ENCODE measurements at places on chromosomes 1 and 21.

DNA sequence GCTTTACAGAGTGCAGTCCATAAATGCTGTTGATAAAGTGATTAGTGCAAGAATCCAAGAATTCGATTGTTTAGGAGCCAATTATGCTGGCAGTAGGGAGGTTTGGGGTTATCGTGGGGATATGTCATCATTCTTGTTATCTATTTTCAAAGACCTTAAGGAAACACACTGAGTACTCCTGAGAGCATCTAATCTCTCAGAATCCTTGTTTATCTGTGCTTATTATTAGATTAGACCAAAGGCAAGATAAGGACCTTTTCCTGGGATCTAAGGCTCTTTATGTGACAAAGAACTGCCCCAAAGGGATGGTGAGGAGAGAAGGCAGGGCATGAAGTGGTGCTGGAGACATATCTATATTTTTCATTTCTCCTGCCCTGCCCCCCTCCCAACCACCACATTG is 139.1 kb downstream of the TSEN15 start:
- no peak for DNase-seq

DNA sequence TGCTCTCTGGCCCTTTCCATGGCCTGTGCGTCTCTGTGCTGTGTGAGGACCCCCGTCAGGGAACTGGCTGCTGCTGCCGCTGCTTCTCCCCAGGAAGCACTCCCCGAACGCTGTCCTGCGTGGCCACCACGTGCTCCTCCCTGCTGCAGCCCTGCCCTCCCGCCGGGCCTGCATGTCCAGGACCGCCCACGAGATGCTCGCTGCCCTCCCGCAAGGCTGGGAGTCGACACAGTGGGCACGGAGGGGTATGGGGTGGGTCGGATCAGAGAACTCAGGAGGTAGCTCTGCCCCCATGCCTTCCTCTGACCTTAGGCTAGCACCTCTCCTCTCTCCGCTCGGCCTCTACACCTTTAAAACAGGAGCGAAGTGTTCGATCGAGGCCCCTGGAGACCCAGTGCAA is 171.9 kb upstream of the AJAP1 start:
- no peak for DNase-seq

- no peak for DNase-seq
These were observed 20.0 kb upstream of the TSNAX start for GRCh38 chr1:231508497-231508896.

DNA sequence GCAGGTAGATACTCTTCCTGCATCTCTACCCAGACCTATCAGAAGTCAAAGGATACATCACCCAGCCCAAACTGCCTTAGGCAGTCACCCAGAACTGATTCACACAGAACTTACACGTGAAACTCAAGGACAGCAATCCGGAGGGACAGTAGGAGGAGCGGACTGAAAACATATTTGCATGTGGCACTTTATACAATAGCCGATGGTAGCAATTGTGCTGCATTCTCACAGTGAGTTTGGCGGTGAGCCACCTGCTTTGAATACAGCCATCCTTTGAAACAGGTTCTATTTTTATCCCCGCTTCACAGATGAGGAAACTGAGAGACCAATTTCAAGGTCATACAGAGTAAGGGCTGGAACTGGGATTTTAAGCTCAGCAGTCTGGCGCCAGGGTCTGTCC is 69.5 kb downstream of the EDEM3 start:
- no peak for DNase-seq

GRCh38 chr1:198794498-198794897 is 155.7 kb downstream of the PTPRC start:
- no peak for DNase-seq

- DNase-seq: no peak
These were observed 49.5 kb downstream of the EPS15 start for GRCh38 chr1:51469518-51469917.

DNA sequence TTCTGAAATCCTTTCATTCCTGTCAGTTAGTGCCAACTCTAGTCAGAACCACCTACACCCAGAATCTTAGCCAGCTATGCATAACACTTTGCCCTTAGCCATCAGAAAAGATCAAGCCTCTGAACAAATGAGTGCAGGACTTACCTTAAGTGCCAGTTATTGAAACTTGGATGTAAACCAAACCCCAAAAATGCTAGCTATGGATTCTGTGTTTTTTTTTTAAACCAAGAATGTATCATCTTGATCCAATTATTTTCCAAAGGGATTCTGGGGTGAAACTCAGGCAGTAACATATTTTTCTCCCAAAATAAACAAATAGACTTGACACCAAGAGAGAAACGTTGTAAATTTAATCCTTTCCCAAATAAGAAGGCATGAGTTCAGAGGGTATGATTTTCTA is 538.6 kb upstream of the ADAMTS5 start:
- DNase-seq: no peak

GRCh38 chr1:146039844-146040194 is 18.3 kb upstream of the HJV start:
- DNase-seq: no peak

DNA sequence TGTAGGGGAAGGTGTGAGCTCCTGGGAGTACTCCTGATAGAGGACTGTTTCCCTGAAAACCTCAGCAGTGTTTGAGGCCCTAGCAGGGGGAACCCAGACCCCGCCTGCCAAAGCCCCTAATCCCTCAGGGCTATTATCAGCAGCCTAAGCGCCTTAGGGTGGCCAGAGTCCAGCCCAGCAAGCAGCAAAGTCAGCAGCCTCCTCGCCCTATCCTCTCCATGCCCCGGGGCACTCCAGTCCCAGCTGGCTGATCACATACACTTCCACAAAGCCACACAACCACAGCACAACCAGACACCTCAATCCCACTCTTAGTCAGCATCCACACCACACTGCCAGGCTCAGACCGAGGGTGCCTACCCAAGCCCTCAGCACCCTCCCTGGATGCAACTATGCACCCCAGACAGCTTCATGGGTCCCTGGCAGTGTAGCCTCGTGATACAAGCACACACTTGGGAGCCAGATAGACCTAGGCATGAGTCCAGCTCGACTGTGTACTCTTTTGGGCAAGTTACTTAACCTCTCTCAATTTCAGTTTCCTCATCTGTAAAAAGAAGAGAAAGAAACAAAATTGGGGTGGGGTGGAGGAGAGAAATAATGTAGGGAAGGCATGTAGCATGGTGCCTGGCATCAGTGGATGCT is 7.1 kb downstream of the IGSF9 start:
- no peak for DNase-seq

DNA sequence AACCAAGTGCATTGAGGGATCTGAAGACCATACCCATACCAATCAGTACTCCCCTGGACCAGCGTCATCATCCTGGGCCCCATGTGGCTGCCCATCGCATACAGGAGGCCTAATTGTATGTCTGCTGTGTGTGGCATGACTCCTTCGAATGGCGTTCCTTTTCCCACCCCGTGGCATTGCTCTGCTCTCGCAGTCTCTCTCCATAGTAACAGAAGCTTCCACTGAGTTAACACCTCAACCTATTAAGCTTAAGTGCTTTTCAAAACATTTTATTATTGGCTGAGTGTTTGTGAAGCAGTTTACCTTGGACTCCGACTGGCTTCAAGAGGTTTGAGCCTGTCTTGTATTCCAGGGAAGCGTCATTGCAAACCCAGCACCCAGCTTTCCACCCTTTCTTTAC is 187.1 kb upstream of the LMO4 start:
- DNase-seq: no peak

DNA sequence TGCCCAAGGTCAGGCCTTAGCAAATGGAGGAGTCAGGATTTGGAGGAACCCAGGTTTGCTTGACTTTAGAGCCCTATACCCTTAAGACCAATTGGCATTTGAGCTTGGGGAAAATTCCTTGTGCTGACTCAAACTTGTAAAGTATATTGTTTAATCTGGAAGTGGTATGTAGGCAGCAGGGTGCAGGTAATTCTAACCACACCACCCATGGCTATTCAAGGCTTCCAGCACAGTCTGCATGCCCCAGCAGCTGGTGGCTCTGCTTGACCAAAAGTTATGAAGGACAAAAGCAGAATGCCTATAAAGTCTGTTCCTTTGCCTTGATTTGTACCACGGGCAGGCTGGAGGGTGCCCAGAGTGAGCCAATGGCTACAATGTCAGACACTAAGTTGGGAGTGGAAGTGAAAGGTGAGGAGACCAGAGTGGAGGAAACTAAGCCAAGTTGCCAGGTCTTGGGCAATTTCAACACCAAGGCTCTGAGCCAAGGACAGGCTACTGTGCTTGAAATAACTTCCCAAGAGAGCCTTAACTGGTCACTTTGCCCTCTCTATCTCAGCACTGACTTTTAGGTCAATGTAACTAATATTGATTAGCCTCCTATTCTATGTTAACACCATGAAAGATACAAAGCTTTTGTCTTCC is 4.7 kb upstream of the G0S2 start:
- no peak for DNase-seq

GRCh38 chr1:41633764-41634163 is 149.3 kb upstream of the EDN2 start:
- no peak for DNase-seq

DNA sequence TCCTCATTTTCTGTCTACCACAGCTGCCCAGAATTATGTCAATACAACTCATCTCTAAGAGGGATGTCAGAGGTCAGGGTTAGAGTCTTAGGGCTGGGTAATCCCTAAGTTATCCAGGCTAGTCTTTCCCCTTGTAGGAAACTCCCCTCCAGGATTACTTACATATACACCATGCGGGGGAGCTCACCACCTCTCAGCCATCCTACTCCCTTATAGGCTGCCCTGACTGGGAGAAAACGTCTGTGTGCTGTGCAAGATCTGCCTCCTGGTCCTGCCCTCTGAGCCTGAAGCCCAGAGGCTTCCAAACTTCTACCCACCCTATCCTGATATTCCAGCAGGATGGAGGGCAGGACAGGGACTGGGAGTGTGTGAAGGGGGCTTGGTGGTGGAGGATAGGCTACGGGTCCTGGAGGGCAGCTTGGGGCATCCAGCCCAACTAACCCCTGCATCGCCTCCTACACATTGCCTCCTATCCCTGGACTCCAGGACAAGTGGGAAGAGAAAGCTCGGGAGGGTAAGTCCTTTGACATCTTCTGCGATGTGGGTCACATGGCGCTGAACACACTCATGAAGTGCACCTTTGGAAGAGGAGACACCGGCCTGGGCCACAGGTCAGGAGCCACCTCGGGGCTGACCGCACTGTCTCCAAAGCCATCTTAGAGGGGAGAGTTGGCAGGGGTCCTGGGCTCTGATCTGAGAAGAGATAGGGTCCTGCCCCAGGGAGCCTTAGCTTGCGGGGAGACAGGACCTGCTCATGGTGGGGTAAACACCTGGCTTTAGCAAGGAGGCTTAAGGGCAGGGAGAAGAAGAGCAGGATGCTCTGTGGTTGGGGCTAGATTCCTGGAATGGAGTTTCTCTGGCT is 14.4 kb downstream of the CYP4B1 start:
- no peak for DNase-seq

GRCh38 chr1:160978510-160978927 is 23.9 kb upstream of the ITLN2 start:
- no peak for DNase-seq

DNA sequence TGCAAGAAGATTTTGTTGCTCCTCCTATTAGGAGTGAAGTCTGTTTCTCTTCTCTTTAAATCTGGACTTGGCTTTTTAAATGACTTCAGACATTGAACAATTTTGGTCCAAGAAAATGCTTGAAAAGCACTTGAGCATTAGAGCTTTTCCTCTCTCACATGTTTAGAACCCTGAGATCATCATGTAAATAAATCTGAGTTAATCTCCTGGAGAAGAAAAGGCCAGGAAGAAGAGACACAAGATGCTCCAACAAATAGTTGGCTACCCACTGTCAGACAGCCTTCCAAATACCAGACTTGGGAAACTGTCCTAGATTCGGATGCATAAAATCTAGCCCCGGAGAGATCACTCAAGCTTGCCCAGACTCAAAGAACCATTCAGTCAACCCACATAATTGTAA is 1353.1 kb upstream of the ADGRL4 start:
- no peak for DNase-seq

GRCh38 chr1:64917328-64917861 is 49.0 kb downstream of the JAK1 start:
- no peak for DNase-seq

GRCh38 chr1:151510020-151510405 is 1.2 kb upstream of the CGN start:
- no peak for DNase-seq

GRCh38 chr1:85624361-85624760 is 43.8 kb downstream of the CCN1 start:
- no peak for DNase-seq

GRCh38 chr21:36179145-36179544 is 22.5 kb downstream of the DOP1B start:
- no peak for DNase-seq

GRCh38 chr1:24351247-24351646 is 32.1 kb downstream of the GRHL3 start:
- no peak for DNase-seq

GRCh38 chr1:118201524-118201923 is 16.5 kb upstream of the SPAG17 start:
- DNase-seq: no peak

DNA sequence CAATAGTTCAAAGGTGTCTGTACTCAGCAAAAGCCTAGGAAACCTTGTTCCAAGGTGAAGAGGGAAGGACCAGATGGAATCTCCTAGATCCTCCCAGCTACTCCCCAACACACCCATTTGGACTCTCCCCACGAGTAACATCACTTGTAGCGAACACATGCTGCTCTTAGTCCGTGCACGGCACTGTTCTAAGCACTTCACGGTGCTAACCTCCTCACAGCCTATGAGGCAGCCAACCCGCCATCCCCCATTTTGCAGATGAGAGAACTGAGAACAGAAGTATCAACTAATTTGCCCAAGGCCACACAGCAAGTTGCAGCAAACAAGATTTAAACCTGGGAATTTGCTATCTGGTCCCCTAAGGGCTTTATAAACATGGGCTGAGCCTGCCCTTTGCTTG is 24.3 kb downstream of the MRPL37 start:
- no peak for DNase-seq

DNA sequence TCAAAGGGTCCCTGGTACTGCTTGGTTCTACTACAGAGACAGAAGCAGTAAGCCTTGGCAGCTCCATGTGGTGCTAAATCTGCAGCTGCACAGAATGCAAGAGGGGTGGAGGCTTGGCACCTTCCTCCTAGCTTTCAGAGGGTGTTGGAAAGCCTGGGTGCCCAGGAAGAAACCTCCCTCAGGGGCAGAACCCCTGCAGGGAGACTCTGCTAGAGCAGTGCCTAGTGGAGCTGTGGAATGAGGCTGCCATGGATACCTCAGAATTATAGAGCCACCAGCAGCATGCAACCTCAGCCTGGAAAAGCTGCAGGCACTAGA is 76.2 kb upstream of the TLR5 start:
- no peak for DNase-seq

GRCh38 chr1:63590166-63590560 is 3.0 kb upstream of the PGM1 start:
- DNase-seq: no peak

- DNase-seq: no peak
These were observed 546 bp downstream of the ELOVL1 start for GRCh38 chr1:43367026-43367903.

DNA sequence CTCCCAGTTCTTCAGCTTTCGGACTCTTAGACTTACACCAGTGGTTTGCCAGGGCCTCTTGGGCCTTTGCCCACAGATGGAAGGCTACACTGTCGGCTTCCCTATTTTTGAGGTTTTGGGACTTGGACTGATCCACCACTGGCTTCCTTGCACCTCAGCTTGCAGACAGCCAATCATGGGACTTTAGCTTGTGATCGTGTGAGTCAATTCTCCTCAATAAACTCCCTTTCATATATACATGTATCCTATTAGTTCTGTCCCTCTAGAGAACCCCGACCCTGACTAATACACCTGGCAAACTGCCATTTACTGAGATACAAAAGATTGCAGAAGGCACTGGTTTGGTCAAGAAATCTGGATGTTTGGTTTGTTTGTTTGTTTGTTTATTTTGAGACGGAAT is 6.4 kb upstream of the RAB4A start:
- DNase-seq: no peak

- no peak for DNase-seq
These were observed 36.7 kb downstream of the AJAP1 start for GRCh38 chr1:4690951-4691675.
